Pancreas (tissue), 10 donors: ENCODE measurements at places on chromosomes 2 and 18. TPM values are rescaled to one million over a fixed set of nuclear protein-coding genes. Genes with fewer than 3 reads are reported as not detected.
A peak's percentile ranks its signal among the peaks of the same experiment; 100 is the strongest.

The ANKRD30B gene
- 1.2 TPM for polyA plus RNA-seq

The SOX11 gene
- polyA plus RNA-seq = 0.05 TPM

- H3K4me1 ChIP-seq = no peaks in the 10 kb centered on the region
- no peak overlapping the region for H3K4me3 ChIP-seq
- no peaks in the 10 kb centered on the region for H3K36me3 ChIP-seq
- H3K27me3 ChIP-seq = no peaks in the 10 kb centered on the region
- H3K27ac ChIP-seq = no peak overlapping the region
- no peak for DNase-seq
These were observed 99.0 kb downstream of the CPO start for GRCh38 chr2:207038299-207038698.

DNA sequence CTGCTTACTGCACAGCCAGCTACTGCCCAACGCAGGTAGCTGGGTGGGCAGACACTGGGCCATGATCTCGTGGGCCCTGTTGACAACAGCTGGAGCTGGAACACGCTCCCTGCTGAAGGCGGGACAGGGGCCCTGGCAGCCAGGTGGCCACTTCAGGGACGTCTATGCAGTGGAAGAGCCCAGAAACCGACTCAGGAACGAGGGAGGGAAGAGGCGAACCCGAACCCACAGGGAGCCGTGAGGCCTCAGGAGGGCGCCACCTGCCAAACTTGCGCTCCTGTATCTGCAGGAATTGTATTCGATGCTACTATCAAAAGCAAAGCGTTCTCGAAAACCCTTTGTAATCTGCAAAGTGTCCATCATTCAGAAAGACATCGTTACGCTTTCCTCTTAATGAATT lies 198.4 kb downstream of the EIPR1 start:
- no peak overlapping the region for H3K4me3 ChIP-seq
- no peak for DNase-seq
- H3K27me3 ChIP-seq = no peaks in the 10 kb centered on the region

The ARHGEF33 gene
- 0.53 TPM for polyA plus RNA-seq

The SPC25 gene
- 4.2 TPM for polyA plus RNA-seq

DNA sequence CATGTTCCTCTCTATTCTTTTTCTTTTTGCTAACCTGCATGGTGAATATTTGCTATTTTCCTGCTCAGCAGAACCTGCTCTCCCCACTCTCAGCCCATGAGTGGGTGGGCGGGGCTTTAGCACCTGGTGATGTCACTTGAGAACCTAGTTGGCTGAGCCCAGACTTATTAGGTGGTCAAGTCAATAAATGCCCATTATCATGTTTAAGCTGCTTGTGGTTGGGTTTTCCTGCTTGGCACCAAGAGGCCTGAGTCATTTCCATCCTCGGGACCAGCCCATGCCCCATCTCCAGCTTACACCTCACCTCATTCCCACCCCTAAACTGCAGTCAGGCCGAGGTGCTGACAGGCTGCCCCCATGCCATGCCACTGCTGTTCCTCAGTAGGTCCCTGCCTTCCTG lies 226.6 kb downstream of the ANKRD30B start:
- no peak overlapping the region for H3K4me3 ChIP-seq
- no peak overlapping the region for H3K27ac ChIP-seq
- no peaks in the 10 kb centered on the region for H3K36me3 ChIP-seq
- no peaks in the 10 kb centered on the region for H3K27me3 ChIP-seq

The MC4R gene
- not detected for polyA plus RNA-seq

The ELOA2 gene
- not detected for polyA plus RNA-seq

- no peaks in the 10 kb centered on the region for H3K4me1 ChIP-seq
- no peaks in the 10 kb centered on the region for H3K27me3 ChIP-seq
- H3K4me3 ChIP-seq = no peak overlapping the region
- no peaks in the 10 kb centered on the region for H3K36me3 ChIP-seq
These were observed 298.5 kb downstream of the INSIG2 start for GRCh38 chr2:118386641-118387302.

The ASB18 gene
- not detected for polyA plus RNA-seq

DNA sequence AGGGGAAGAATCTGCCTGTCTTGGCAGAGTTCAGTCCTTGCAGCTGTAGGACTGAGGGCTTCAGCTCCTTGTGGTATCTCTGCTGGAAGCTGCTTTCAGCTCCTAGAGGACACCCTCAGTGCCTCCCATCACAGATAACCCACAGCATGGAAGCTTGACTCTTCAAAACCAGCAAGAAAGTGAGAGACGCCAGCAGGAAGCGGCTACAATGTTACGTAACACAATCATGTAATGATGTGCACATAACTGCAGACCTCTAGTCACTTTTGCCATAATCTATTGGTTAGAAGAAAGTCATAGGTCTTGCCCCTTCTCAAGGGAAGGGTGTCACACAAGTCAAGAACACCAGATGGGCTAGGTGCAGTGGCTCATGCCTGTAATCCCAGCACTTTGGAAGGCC lies 69.1 kb upstream of the AFF3 start:
- no peaks in the 10 kb centered on the region for H3K4me1 ChIP-seq
- H3K36me3 ChIP-seq = no peaks in the 10 kb centered on the region
- H3K27me3 ChIP-seq = no peaks in the 10 kb centered on the region
- DNase-seq = no peak

The MRPS5 gene
- polyA plus RNA-seq = 55.2 TPM

The MATN3 gene
- 0.23 TPM for polyA plus RNA-seq

- H3K27ac ChIP-seq = no peak overlapping the region
- H3K4me3 ChIP-seq = no peak overlapping the region
- H3K4me1 ChIP-seq = no peaks in the 10 kb centered on the region
These were observed 774.1 kb downstream of the METTL4 start for GRCh38 chr18:1797235-1797634.

DNA sequence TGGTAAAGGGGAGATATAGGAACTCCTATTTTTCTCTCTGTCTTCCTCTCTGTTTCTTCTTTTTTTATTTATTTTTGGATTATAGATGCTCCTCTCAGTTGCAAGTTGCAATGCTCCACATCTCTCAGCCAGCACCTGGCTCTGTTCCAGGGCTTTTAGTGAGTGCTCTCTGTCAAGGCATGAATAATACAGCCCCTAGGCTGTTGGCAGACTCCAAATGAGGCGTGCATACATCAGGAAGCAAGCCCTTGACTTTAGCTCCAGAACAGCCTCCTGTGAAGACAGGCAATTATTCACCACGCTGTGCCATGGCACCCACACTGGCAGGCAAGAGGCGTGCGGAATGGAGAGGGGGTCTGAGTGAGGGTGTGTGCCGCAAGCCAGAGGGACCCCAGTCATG lies 228.1 kb upstream of the PXDN start:
- no peak for DNase-seq
- H3K36me3 ChIP-seq = no peaks in the 10 kb centered on the region

The GALR1 gene
- polyA plus RNA-seq = under 0.01 TPM

The MFF gene
- polyA plus RNA-seq = 46.1 TPM

The PRKAG3 gene
- polyA plus RNA-seq = not detected

DNA sequence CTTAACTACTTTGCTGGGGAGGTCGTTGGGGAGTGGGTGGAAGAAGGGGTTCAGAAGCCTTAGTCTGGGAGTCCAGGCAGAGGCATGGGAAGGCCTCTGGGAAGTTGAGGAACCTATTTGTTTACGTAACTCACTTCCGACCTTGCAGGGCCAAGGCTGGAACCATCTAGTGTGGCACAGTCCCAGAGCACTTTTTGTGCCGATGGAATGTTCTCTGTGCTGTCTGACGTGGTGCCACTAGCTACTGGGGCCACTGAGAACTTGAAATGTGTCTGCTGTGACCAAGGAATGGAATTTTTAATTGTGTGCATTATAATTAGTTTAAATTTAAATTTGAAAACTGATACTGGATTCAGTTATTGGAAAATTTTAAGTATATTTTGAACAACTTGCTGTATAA lies 139.7 kb downstream of the FAM161A start:
- no peak overlapping the region for H3K4me3 ChIP-seq
- DNase-seq = peak; percentile 41
- peak overlapping the region; percentile 0 for H3K27ac ChIP-seq
- no peaks in the 10 kb centered on the region for H3K27me3 ChIP-seq

The L3MBTL4 gene
- polyA plus RNA-seq = 2.7 TPM

- no peak overlapping the region for H3K27ac ChIP-seq
- no peak overlapping the region for H3K4me3 ChIP-seq
- H3K36me3 ChIP-seq = no peaks in the 10 kb centered on the region
- DNase-seq = no peak
These were observed 737.2 kb upstream of the RAB6C start for GRCh38 chr2:129242269-129242668.

DNA sequence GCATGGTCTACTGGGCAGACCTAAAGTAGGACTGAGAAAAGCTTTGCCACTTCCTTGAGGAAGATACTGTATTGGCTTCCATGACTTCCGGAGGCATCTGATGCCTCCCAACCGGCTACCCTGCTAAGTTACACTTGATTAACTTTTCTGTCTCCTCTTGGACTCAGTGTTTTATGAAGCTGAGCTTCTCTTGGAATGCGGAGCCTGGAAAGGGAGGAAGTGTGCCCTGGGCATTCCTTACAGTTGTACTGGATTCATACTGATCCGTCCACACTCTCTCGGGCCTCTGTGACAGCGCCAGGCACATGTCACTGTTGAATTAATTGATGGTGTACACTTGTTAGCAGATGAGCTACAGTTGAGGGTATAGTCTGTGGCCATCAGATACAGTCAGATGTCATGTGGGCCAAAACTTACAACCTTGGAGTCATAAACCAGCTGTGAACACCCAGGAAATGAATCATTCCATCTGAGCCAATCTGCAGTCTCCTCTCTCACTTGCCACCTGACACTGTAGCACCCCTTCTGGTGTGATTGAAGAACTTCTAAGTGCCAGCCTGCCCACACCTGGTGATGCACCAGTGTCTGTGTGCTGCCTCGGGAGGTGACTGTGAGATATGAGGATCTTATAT lies 122.5 kb downstream of the FHOD3 start:
- no peaks in the 10 kb centered on the region for H3K4me1 ChIP-seq
- H3K36me3 ChIP-seq = no peaks in the 10 kb centered on the region
- no peak overlapping the region for H3K27ac ChIP-seq
- DNase-seq = no peak
- no peak overlapping the region for H3K4me3 ChIP-seq
- H3K27me3 ChIP-seq = no peaks in the 10 kb centered on the region

GRCh38 chr18:25590456-25590855 lies 238.5 kb upstream of the ZNF521 start:
- no peak overlapping the region for H3K4me3 ChIP-seq
- no peaks in the 10 kb centered on the region for H3K4me1 ChIP-seq
- DNase-seq = no peak
- no peak overlapping the region for H3K27ac ChIP-seq
- H3K36me3 ChIP-seq = no peaks in the 10 kb centered on the region

The GAD1 gene
- 0.73 TPM for polyA plus RNA-seq

The CYP27C1 gene
- polyA plus RNA-seq = 0.04 TPM

- H3K36me3 ChIP-seq = no peaks in the 10 kb centered on the region
- no peaks in the 10 kb centered on the region for H3K4me1 ChIP-seq
- no peak overlapping the region for H3K4me3 ChIP-seq
- no peak overlapping the region for H3K27ac ChIP-seq
- no peaks in the 10 kb centered on the region for H3K27me3 ChIP-seq
These were observed 878.0 kb upstream of the PIK3C3 start for GRCh38 chr18:41077076-41077475.

The SEPTIN10 gene
- polyA plus RNA-seq = 7.9 TPM

The CRIM1 gene
- 14.7 TPM for polyA plus RNA-seq

DNA sequence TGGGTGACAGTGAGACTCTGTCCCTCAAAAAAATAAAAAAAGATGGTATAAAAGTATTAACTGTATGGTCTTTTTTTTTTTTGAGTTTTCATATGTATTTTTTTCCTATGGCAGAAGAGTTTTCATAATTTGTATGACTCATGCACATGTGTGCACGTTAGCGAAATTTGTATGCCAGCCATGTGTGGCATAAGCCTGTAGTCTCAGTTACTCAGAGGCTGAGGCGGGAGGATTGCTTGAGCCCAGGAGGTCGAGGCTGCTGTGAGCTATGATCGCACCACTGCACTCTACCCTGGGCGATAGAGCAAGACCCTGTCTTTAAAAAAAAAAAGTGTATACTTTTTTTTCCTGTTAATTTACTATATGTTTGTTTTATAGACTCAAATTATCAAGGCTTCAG lies 160.8 kb downstream of the TGIF1 start:
- no peak overlapping the region for H3K27ac ChIP-seq
- no peak overlapping the region for H3K4me3 ChIP-seq
- no peaks in the 10 kb centered on the region for H3K36me3 ChIP-seq
- DNase-seq = no peak

DNA sequence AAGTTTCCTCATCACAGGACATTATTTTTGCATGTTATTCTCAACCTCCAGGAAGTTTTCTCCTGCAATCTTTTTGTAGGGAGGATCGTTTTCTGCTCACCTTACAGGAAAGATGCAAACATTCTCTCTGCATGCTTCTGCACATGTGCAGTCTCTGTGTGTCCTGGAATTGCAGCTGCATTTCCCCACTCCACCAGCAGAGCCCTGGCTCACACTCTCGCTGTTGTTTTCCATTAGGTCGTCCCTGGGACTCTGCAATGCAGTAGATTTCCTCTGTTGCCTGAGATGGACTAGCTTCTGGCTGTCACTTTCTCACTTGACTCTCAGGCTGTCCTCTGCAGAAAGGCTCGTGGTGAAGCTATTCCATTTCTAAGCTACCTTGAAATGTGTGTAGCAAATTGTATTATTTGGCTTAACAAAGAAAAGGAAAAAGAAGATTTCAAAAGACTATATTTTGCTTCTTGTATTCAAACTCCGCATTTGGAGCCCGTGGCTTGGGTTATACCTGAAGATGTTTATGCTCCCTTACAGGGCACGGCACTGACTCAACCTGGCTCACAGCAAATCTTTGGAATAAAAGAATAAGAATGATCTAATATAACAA lies 346.7 kb downstream of the RAD51AP2 start:
- H3K27me3 ChIP-seq = no peaks in the 10 kb centered on the region
- H3K4me3 ChIP-seq = no peak overlapping the region
- no peak for DNase-seq
- no peaks in the 10 kb centered on the region for H3K36me3 ChIP-seq

The NAPG gene
- 7.1 TPM for polyA plus RNA-seq

DNA sequence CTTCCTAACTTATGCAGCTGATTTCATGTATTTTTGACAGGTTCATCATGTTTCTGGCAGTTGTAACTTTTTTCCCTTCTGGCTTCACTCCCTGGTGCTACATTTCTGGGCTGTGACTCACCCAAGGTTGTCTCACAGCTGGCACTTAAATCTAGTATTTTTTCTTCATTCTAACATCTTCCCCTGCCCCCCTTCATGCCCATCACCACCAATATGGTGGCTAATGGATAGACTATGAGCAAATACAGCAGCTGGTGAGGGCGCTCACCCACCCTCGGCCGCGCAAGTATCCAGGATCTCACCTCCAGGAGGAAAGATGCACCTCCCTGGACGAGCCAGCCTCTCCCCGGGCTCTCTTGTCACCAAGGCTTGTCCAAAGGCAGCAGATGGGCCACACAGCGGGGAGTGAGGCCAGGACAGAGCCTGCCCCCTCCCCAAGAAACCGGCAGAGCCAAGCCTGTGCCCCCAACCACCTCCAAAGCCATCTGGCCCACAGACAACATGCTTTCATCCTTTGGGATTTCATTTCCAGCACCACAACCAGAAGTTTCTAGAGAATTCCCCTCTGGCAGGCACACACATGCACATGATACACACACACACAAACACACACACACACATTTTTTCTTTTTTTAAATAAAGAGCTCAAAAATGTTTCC lies 39.1 kb downstream of the ATOH8 start:
- no peak overlapping the region for H3K4me3 ChIP-seq
- DNase-seq = no peak
- H3K4me1 ChIP-seq = no peaks in the 10 kb centered on the region
- no peak overlapping the region for H3K27ac ChIP-seq
- H3K36me3 ChIP-seq = no peaks in the 10 kb centered on the region
- no peaks in the 10 kb centered on the region for H3K27me3 ChIP-seq

The ZDBF2 gene
- 1.6 TPM for polyA plus RNA-seq
